ENCODE measurements at places on chromosomes 1 and 21.

GRCh38 chr1:47727697-47728085, 269.5 kb downstream of the TRABD2B start:
- DNase-seq = no peak

GRCh38 chr1:24888971-24889676, 41.0 kb downstream of the RUNX3 start:
- no peak for DNase-seq

GRCh38 chr1:64711266-64711665, 33.6 kb upstream of the RAVER2 start:
- no peak for DNase-seq

- no peak for DNase-seq
Observed at GRCh38 chr21:39685991-39686390, 59.0 kb upstream of the IGSF5 start.

DNA sequence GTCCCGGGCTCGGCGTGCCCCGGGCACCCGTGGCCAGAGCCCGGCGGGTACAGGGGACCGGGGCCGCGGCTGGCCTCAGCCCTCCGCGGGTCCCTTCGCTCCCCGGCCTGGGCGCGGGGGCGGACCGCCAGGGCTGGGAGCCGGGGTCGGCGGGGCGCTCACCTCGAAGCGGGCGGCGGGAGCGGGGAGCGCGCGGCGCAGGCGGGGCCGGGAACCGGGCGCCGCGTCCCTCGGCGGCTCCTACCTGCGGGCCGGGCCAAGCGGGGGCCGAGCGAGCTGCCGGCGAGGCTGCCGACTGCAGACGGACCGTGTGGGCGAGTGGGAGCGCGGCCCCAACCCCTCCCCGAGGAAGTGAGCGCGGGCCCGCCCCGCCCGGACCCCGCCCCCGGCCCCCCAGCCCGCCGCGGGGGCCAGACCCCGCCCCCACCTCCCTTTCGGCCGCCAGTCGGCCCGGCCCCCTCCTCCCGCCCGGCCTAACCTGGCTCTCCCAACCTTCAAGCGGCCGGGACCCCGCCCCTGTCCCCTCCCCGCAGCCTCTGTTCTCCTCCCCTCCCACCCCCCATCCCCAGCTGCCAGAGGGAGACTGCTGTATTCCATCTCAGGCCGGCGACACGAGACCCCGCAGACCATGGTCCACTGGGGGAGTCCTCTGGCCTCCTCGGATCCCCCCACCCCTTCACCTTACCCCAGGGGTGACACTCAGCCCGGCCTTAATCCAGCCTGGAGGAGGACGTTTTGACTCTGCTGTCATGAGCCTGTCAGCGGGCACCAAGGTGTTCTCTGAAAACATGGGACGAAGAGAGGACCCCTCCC, at the start of gene FHL3:
TSS of gene FHL3 (minus strand) at position 320 of the 813 bp plus-strand sequence. CDS start 6,102 bp downstream, outside the sequence.
- DNase-seq = peak; percentile 47

- DNase-seq = no peak
Observed at GRCh38 chr1:109433322-109433721, 7.1 kb upstream of the PSMA5 start.

DNA sequence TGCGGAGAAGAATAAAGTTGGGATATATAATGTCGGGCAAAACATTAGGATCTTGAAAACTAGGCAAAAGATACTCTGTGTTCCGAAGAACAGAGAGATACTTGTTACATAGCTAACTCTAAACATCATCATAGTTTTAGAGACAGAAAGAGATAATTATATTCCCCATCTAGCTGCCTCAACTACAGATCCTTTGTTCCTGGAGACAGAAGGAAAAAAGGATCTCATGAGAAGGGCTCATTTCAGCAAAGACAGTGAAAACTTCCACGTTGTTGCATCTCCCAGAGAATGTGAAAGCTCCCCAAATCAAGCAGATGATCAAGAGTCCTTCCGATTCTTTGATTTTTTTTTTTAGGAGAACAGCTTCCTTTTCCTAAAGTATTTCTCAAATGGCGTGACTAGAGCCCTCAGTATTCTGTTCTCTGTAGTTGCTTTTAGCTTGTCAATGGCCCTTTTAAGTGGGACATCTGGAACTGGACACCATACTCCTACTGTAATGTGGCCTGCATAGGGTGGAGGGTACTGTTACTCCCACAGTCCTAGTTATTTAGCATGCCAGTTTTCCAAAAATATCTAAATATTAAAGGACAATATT, 1048.2 kb downstream of the TTLL7 start:
- no peak for DNase-seq

GRCh38 chr1:13646521-13646920, 53.5 kb upstream of the PRDM2 start:
- DNase-seq = no peak

GRCh38 chr1:157641177-157641576, 43.3 kb upstream of the FCRL4 start:
- no peak for DNase-seq

DNA sequence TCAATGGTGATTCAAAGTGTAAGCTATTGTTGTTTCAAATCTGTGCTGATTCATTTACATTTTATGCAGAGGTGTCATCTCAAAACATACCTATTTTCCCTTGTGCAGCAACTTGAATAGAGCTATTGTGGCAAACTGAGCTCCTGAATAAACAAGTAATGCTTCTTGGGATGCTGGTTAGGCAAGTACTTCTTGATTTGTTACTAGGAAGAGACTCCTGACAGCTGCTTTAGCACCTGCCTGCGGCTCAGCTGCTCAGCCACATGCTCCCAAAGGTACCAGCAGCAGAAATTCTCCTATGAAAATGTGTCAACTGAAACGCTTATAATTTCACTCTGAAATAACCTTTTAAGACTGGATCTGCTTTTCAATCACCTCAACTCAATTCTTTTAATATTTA, 352.3 kb downstream of the RYR2 start:
- no peak for DNase-seq

DNA sequence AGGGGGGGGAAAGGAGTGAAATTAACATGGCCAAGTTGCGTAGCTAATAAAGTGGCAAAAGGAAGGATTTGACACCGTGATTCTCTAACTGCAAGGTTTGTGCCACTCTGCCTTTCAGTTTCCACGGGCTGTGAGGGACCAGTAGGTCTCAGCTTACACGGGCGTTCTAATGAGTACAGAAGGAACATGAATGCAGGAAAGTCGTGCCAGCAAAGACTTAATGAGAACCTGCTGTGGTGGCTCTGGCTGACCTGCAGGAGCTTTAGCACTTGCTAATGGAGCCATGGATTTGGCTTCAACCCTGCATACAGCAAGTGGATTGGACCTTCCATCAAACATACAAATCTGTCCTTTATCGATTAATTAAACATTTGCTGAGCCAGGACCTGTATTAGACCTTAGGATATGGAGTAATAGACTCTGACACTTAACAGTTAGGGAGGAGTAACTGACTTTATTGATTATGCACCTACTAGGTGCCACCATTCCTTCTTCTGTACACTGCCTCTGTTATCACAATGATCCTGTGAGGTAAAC, 15.1 kb upstream of the PITHD1 start:
- DNase-seq = no peak

- peak; percentile 66 for DNase-seq
Observed at GRCh38 chr1:201171063-201172036, 17.1 kb upstream of the TMEM9 start.

DNA sequence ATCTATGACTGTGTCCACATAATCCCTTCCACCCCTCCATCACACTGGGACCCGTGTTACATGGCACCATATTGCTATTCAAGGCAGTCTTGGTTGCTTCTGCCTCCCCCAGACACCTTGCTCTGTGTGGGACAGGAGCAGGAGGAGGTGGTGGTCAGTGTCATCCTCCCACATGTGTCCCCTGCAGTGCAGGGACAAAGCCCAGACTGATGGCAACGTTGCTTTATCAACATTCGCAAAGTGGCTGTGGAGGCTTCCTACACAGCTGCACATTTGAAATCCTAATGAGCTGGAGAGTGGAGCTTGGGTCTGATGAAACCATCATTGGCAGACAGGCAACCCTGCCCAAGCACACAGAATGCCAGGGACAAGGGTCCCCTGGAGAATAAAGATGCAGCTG, 26.2 kb downstream of the TRIM67 start:
- DNase-seq = no peak

- DNase-seq = no peak
Observed at GRCh38 chr1:64669098-64669675, 75.7 kb upstream of the RAVER2 start.

GRCh38 chr1:25616987-25617624, 515 bp downstream of the MAN1C1 start:
- DNase-seq = no peak

- DNase-seq = peak; percentile 79
Observed at GRCh38 chr1:201703621-201704438, 125.1 kb upstream of the IPO9 start.

- DNase-seq = no peak
Observed at GRCh38 chr1:223748405-223748772, 36.0 kb downstream of the CAPN2 start.

DNA sequence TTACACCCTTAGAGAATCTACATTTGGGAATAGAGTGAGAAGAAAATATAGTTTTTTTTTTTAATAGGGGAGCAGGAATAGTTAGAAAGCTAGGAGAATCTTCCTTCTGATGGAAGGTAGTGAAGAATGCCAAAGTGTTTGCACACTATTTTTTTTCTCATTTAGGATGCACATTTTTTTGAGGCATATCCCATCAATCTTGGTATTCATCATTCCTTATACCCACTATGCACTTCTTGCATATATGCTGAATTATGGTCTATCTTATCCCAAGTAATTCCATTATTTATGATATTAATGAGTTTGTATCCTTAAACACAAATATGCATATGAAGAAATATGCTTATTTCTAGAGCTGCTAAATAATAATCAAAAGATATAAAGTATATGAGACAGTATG, 28.4 kb downstream of the HSPA13 start:
- no peak for DNase-seq

DNA sequence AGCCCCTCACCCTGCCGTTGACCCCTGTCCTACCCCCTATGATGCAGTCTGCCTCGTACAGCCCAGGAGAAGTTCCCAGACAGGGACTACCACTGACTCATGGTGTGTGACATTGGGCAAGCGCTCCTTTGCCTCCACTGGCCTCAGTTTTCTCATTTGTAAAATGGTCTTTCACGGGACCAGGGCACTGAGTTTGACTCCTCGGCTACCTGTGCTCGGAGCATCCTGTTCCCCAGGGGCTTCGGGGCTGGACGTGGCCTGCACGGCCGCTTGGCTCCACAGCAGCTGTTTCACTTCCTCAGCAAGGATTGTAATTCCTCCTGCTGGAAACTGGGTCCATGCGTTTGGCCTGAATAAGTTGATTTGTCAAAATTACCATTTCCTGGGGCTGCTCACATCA, 277.3 kb downstream of the MATN1 start:
- no peak for DNase-seq

GRCh38 chr1:243748706-243749283, 101.2 kb downstream of the AKT3 start:
- no peak for DNase-seq

GRCh38 chr1:208081972-208082371, 162.2 kb downstream of the PLXNA2 start:
- DNase-seq = no peak

GRCh38 chr21:38301321-38302214, 44.8 kb downstream of the KCNJ15 start:
- no peak for DNase-seq

DNA sequence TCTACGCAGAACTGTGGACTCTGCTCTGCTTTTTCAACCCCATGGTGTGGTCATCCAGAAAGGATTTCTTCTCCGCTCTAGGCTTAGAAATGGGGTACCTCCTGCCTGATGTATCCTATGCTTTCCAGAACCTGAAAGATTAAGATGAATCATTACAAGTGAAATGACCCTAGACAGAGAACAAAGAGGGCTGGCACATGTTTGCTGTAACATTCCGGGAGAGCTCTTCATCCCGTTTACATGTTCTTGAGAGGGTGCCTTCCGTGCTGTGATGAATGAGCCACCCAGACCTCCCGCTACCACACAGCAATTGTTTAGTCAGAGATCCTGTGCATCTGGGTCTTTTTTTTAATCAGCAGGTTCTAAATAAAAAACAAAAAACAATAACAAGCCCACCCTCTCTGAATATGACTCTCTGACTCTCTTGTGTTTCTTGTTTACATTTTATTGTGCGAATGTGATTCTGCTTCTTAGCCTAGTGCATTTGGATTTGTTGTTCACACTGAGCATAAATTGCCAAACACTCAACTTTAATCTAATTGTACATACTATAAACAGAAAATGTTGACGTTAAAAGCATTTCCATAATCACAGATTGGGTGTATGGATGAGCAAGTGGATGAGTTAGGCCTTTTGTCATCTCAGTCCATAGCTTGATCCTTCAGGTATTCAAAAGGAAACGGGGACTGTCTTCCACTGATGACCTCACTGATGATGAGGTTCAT, 87.1 kb downstream of the GPR88 start:
- DNase-seq = no peak

DNA sequence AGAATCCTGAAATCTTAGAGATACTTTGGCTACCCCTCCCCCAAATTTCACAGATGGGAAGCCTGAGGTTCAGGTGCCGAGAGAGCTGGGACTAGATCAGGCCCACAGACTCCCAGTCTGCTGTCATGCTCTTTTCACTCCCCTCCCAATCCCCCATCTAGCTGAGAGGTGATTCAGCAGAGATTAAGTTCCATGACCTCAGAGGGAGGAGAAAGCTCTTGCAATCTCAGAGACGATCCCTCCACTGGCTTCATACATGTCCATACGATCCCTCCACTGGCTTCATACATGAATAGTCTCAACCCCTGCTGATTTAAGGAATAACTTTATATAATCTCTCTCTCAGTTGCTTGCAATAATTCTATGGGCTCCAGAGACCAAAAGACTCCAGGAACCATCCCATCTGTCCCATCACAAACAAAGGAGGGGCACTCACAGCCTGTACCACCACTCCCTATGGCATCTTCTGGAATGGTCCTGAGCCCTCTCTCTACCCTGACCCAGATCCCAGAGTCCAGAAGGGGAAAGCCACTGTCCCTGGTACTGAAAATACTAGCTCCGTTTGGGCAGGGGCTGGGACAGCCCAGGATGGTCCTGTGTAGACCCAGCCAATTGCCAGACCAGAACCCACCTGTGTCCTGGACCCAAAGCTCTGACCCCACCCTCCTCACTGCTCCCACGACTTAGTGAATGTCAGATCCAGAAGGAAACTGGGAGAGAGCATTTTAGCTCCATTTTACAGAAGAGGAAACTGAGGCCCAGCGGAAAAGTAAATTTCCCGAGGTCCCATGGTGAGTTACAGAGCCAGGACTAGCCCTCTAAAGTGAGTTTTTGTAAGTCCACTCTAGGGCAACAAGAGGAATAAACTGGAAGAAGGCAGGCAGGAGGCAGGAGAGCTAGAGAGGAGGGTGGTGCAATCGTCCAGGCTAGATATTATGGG, 27.1 kb downstream of the RIMS3 start:
- no peak for DNase-seq

All from activated naive CD4-positive, alpha-beta T cell treated with anti-CD3 and anti-CD28 coated beads, Interleukin-2, amount 50 U/mL, for 72 hours (primary cell).